ENCODE measurements at places on chromosomes 3 and 15.

- DNase-seq: no peak
These were observed 361.4 kb downstream of the VGLL3 start for GRCh38 chr3:86629511-86629910.

- no peak for DNase-seq
These were observed 258.9 kb downstream of the ABHD5 start for GRCh38 chr3:43949594-43949993.

GRCh38 chr3:123750659-123751420, 133.3 kb downstream of the MYLK start:
- no peak for DNase-seq

DNA sequence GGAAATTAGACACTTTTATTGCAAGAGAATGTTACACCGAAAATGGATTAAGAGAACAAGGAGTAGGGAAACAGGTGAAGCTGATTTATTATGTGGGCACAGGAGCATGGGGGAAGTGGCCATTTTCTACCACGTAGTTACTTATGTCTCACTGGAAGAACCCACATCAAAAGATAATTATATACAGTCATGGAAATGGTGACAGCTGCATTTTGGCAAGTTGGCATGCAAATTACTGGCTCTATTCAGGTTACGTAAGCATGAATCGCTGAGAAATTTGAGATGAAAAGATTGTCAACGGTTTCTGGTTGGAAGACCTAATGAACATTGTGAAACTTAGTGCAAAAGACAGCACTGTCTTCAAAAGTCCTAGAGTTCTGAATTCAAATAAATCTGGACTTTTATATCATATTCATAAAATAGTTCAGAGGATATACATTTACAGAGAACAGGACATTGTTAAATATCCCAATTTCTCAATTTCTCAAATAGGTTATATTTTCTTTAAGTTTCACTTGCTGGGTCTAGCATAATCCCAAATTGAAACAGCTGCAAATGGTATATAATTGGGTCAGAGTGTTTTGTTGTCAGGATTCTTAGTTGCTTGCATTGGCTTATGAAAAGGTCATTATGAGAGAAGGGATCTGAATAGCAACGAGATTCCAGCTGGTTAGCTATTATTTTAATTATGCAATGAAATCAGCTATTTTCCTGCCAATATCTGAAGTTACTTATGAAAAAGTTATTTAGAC, 567.8 kb downstream of the ZPLD1 start:
- DNase-seq: no peak

- DNase-seq: no peak
These were observed 22.6 kb downstream of the RARRES1 start for GRCh38 chr3:158709666-158710083.

DNA sequence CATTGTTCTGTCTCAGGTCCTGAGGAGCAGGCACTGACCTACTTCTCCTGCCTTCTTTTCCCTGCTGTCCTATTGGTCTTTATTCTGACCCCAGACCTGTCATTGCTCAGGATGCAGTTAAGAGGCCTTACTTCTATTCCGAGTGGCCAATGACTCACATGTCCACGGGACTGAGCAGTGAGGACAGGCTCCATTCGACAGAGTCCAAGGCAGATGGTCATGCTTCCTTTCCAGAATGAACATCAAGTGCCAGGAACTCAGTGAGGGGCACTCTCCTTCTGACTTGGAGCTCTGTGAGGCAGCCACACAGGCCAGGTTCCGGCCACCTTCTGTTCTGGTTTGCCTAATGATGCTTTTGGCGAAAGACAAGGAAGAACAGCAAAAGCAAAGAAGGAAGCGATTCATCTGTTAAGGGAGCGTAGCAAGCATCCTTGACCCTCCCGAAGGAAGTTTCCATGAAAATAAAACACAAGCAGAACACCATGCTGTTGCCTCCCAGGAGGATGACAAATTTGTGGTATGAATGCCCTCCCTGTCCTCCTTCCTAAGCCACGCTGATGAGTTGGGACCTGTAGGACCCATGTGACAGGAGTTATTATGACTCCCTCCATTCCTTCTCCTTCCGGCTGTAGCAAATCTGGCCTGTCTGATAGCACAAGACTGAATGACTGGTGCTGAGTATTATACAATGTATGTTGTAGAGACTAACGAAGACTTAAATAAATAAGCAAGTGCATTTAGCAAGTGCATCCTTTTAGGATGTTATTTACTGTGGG, 14.4 kb upstream of the TPRG1 start:
- DNase-seq: no peak

DNA sequence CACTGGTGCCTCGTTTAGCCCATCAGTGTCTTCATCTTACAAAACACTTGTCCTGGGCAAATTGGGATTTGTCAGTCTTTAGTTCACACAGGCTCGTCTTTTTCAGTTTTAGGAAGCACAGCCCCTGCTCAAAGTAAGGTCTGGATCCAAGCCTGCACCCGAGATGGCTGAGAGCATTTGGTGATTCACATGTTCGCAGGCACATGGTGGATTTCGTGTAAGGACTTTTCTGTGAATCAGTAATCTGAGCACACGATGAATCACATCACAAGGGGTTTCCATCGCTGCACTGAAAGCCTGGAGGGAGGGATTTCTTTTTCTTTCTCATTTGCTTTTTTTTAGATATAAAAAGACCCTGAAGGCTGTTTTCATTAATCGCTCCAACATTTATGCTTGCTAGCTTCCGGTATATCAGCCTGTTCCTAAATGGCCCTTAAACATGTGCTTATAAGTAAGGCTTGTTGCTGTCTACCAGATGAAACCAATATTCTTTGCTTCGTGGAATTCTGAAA, 435.6 kb upstream of the ATP10A start:
- DNase-seq: no peak

- no peak for DNase-seq
These were observed 7.6 kb upstream of the TCF12 start for GRCh38 chr15:56910801-56911200.

- no peak for DNase-seq
These were observed 147.1 kb upstream of the GBE1 start for GRCh38 chr3:81908561-81908960.

GRCh38 chr3:23830869-23831484, 25.2 kb downstream of the UBE2E1 start:
- no peak for DNase-seq

DNA sequence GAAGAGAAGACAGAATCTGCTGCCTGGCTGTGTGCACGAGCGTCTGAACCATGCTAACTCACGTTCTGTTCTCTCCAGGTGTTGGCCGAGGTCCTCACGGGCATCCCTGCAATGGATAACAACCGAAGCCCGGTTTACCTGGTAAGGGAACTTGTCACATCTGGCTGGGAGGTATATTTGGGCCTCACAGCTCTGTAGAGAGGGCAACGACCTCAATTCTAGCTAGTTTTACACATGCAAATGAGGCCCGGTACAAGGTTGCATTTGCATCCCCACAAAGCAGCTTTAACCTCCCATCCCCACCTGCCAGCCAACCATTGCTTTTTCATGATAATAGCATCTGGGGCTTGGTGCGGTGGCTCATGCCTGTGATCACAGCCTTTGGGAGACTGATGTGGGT, 22.0 kb upstream of the TATDN2 start:
- no peak for DNase-seq

DNA sequence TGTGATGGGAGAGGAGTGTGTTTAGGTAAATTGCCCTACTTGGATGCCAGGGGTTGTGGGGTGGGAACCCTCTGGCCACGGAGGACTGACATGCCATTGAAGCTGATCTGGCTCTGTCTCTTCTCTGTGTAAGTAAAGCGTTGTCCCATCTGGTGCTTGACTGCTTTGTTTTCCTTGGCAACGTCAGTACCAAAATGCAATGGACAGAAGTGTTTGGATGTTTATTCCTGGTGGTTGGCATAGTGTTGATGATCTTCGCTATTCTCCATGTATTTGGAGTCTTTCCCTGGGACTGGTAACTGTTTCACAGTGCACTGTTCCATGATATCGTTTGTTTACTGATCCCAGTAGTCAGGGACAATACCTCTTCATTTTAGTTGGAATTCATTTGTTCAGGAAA, 130.5 kb upstream of the MCTP2 start:
- DNase-seq: no peak

- no peak for DNase-seq
These were observed 175.4 kb downstream of the EBLN2 start for GRCh38 chr3:73236867-73237266.

DNA sequence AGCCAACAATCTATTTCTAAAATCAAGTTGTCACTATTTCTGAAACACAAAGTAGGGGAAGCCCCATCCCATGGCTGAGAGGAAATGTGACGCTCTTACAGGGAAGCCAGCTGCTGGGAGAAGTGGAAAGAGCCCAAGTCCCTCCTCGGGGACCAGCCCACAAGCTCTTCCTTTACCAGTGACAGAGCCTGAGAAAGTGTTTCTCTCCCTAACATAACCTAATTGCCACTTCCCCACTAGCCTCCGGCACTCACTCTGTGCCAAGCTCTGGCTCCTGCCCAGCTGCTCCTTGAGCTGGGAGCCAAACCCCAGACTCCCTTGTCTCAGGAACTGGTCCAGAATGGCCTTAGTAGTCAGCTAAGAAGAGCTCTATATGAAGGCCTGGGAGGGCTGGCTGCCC, 42.9 kb downstream of the TNFAIP8L3 start:
- no peak for DNase-seq

DNA sequence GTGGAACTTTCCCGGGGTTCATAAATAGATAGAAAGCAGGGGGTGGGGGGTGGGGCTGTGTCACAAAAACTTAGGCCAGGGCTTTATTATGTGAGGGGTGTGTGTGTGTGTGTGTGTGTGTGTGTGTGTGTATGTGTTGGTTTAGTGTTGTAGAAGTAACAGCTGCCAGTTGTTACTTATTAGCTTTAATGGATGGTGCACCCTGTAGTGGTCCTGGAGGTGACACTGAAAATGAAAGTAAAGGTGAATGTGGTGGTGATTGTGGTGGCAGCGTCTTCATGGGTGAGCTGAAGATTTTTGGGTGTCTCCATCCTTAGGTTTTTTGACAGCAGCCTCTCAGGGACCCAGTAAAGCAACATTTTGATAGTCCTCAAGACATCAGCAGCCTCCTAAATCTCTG, 449.9 kb downstream of the PDCD6IP start:
- DNase-seq: no peak

DNA sequence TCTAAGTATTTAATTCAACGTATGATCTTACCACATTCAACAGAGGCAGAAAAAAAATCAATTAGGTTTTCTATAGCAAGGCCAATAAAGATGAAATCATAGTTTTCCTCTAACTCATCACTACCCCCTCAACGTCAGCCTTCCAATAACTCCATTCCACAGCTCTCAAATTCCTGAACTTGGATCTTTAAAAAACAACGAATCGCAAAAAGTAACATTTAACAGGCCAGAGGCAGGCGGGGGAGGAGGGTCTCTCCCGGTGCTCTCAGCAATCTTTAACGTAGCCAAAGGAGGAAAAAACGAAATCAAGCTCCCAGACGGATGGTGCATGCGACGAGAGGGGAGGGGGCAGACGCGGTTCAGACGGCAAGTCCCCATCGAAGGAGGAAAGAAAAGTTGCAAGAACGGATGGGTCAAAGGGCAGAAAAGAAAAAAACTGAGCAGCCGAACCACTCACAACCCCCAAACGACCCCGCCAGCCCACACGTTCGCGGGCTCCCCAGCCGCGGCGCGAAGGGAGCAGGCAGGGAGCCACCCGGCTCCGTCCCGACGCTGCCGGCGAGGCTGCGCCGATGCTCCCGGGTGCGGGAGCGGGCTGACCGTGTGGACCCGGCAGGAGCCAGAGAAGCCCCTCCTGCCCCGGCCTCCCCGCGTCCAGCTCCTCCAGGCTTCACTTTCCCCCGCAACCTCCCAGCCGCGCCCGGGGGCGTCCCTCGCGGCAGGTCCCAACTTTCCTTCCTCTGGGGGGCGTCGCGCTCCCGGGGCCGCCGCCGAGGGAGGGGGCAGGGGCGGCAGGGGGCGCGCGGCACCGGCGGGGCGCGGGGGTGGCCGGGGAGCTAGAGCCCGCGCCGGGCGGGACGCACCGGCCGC, 703 bp downstream of the PEAK1 start:
- DNase-seq: no peak
